Renal cortical epithelial cell (primary cell): ENCODE measurements at places on chromosomes 4 and X. TPM values are rescaled to one million over a fixed set of nuclear protein-coding genes. Genes with fewer than 3 reads are reported as not detected.

GRCh38 chr4:8532245-8532781, 47.9 kb upstream of the GPR78 start:
- DNase-seq: no peak

GRCh38 chrX:29659911-29660310, 555.5 kb upstream of the MAGEB2 start:
- DNase-seq: no peak

DNA sequence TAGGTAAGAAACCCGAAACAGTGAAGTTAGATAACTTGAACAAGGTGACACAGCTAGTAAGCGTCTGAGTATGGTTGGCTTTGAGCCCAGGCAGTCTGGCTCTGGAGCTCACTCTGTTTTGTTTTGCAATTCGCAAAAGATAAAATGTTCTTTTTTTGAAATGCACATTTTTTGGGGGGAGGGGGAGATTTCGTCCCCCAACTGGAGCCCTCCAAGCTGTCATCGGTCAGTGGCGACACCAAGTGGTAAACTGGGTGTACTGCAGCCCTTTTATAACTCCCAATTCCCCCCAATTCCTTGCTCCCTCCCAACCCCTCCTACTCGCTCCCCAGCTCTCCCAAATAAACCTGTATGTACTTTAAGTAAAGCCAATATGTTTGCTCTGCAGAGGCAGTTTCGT, 2.8 kb upstream of the CLCN5 start:
- DNase-seq: no peak

DNA sequence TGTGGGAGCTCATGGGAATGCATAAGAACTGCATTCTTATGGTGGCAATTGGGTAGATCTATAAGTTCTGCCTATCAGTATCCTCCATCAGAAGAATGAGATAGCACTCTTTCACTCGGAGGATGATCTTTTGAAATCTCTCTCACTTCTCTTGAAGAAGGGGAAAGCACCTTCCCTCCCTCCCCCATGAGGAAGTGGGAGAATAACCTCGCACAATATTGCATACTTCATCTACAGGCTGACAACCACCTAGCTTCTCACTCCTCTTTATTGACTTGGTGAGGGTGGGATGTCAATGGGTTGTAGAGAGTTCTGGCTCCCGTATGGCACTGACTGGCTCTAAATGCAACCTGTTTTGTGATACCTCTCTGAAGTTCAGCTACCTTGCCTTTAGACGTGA, 146.7 kb upstream of the SPOCK3 start:
- no peak for DNase-seq

- DNase-seq: no peak
Measured at GRCh38 chrX:46306103-46306502, 239.1 kb downstream of the ZNF674 start.

- DNase-seq: no peak
Measured at GRCh38 chr4:150065740-150066139, 12.5 kb upstream of the DCLK2 start.

GRCh38 chr4:73603271-73603710, 16.9 kb downstream of the RASSF6 start:
- DNase-seq: peak; percentile 92

DNA sequence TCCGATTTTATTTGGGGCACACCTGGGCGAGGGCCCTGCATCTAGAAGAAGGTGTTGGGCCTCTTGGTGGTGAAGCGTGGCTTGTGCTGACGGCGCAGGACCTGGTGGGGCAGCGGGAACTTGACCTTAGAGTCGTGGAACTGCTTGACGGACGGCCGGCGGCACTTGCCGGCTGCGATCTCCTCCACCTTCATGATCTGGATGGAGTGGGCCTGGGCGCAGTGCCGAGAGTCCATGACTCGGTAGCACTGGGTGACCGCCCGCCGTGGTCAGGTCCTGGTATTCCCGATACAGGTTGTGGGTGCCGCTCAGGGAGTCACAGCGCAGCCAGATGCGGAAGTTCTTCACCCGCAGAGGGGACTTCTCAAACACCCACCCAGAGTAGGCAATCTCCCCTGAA, 56.8 kb upstream of the ALG13 start:
- no peak for DNase-seq

DNA sequence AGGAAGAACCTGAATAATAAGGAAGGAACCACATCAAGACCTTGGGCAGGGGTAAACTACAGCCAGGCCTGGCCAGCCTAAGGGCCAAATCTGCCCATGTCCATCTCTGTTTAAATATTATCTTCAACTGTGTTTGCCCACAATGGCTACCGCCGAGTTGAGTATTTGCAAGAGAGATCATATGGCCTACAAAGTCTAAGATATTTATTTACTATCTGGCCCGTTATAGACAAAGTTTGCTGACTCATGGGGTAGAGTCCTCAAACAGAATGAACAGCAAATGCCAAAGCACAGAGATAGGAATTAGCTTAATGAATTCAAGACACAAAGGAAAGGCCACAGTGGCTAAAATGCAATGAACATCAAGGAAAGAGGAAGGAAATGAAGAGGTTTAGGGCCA, 44.8 kb downstream of the RPS6KA3 start:
- peak; percentile 39 for DNase-seq

DNA sequence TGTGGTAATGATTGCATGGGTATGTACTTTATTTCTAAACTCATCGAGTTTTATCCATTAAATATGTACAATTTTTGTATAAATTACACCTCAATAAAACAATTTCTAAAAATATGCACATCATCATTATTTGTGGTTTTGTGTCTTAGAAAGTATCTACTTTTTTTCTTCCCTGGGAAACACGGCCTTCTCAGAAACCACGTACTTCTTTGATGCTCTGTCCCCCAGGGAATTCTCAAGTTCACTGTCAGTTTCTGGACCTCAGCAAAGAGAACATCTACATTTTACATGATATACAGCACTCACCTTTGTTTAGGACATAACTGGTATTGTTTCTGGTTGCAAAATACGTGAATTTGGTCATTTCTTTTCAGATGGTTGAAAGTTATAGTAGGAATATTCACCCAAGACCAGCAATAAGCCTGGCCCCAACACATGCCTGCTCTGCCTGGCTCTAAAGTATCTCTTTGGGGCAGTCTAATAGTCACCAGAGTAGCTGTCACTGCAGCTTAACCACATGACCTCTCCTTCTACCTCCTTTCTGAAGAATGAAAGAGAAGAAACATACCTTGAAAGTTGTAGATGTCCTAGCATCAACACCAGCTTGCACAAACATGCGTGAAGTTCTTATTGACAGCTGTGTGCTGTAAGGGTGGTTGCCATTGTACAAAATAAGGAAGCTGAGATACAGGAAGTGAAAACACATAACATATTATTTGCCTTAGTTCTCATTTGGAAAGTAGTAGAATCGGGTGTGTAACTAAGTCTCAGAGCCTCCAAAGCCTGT, 48.4 kb upstream of the SPANXN4 start:
- DNase-seq: no peak

- no peak for DNase-seq
Measured at GRCh38 chrX:599837-600715, 30.5 kb upstream of the SHOX start.

GRCh38 chr4:34636623-34637022, 1607.7 kb downstream of the ARAP2 start:
- DNase-seq: no peak

- no peak for DNase-seq
Measured at GRCh38 chrX:1876041-1876440, 261.2 kb downstream of the ASMT start.

GRCh38 chr4:109879636-109880314, 31.9 kb downstream of the LRIT3 start:
- DNase-seq: no peak

GRCh38 chrX:150482537-150483206, 85.7 kb upstream of the MTM1 start:
- DNase-seq: peak; percentile 87

DNA sequence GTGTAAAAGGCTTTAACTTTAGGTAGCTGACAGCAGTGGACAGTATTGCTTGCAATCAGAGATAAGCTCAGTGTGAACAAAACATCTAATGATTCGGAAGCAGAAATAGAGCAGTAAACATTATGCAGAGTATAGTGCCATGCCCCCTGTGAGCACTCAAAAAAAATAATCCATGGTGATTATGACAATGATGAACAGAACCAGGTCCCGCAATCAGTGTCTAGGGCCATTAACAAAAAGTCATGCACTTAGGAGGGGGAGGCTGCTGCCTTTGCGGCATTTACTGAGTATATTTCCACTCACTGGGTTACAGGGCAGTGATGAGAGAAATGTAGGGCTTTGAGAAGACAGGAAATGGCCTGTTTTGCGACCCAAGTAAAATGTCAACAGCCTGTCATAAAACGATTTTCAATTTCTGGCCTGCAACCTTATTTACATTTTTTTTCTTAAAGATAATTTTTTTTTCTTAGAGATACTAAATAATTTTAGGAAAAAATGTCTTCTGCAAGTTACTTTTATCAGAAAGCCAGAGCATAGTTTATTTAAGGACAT, 27.3 kb upstream of the NEIL3 start:
- no peak for DNase-seq

DNA sequence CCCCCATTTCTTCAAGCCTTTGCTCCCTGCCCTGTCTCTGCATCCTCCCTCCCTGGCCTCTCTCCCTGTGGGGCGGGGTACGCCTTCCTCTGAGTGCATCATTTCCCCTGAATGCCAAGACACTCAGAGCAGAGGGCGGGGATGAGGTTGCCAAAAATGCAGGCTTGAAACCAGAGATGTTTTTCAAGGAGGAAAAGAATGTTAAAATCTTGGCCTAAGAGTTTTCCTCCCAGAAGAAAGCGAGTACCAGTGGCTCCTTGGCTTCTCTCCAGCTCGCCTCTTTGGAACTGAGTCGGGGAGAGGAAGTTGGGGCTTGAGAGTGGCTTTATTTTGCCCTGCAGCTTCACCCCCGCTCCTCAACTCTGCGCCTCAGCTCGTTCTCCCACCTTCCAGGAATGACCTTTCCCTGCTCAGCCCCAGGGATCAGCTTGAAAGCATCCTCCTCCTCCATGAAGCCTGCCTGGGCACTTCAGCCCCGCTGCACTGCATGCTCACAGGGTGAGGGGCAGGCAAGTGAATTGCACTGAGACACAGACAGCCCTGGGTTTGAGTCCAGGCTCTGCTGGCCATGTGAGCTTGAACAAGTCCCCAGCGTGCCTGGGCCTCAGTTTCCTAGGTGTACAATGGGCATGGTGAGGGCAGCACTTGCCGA, 57.5 kb upstream of the SORCS2 start:
- DNase-seq: no peak

- DNase-seq: no peak
Measured at GRCh38 chr4:41176340-41176739, 38.0 kb downstream of the APBB2 start.

DNA sequence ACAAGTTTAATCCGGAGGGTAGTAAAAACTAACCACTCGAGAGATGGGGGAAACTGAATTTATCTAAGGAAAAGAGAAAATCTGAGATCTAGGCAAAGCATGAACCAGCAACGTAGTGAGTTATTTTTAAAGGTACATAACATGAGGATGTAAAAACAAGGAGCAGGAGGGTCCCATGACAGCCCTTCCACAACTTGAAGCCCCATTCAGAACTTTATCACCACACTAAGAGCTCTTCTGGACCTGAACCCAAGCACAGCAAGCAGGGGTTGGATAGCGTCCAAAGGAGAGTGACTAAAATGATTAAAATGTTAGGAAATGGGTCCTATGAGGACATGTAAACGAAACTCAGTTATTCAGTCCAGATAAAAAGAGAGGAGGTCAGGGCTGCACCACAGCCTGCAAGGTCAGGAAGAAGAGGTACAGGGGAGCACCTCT, 16.2 kb downstream of the SH3RF1 start:
- peak; percentile 91 for DNase-seq

DNA sequence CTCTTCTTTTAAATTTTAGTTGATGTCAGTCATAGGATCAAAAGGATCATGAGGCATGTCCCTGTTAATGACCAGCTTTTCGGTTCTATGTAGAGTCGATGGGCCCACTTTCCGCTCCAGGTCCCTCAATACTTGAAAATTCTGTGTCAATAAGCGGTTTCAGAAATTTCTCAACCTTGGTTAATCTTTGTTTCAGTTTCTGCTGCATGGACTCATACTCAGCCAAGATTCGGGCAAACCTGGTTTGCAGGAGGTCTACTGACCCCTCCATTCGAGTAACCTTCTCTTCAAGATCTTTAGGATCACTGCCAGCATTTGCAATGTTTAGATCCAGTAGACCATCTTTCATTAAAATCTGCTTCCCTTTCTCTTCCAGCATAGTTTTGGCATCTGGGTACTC, 22.0 kb upstream of the NFXL1 start:
- no peak for DNase-seq

- peak; percentile 79 for DNase-seq
Measured at GRCh38 chrX:152904151-152905080, 6.5 kb downstream of the ZNF185 start.

GRCh38 chr4:150248181-150248580, 169.9 kb downstream of the DCLK2 start:
- DNase-seq: peak; percentile 71

Gene TMEM150C
- total RNA-seq: 0.35 and 0.52 TPM in 2 replicates

Gene CXorf38
- 18.5 and 36.6 TPM in 2 replicates for total RNA-seq

Gene GCNA
- total RNA-seq: 0.17 and 3.7 TPM in 2 replicates

Gene JCHAIN
- total RNA-seq: 0.30 TPM in 1 of 2 replicates, not detected in the other

Gene TLR2
- 23.5 and 43.6 TPM in 2 replicates for total RNA-seq

Gene TBC1D8B
- 8.3 and 17.1 TPM in 2 replicates for total RNA-seq

Gene RNF128
- 33.7 and 58.3 TPM in 2 replicates for total RNA-seq

Gene IL13RA2
- total RNA-seq: 1.5 and 2.4 TPM in 2 replicates

Gene DNAAF6
- total RNA-seq: not detected in 2 replicates

Gene CFI
- 29.7 and 356 TPM in 2 replicates for total RNA-seq

Gene SPANXC
- not detected in 2 replicates for total RNA-seq
